Stimulated activated CD4-positive, alpha-beta T cell treated with anti-CD3 and anti-CD28 coated beads, Interleukin-12 subunit alpha, Interleukin-12 subunit beta, amount 100 ng/mL, for 48 hours (primary cell): ENCODE measurements at places on chromosomes 2 and 18.

GRCh38 chr2:148282201-148282600 lies 261.3 kb downstream of the MBD5 start:
- DNase-seq: no peak

DNA sequence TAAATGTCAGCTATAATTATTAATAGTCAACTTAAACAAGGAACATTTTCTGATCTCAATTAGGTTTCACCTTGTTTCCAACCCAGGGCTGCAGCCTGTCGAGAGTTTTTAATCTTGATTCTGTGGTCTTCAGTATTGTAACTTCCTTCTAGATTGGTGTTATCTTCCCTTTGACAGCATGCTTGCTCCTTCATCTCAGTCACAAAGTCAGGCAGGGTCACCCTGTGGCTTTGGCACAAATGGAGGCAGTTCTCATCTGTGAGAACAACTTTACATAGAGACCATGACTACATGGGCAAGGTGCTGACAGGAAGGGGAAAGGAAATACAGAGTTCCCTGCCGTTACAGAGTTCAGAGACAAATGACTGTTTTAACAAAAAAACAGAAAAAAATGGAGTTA lies 50.5 kb downstream of the HNRNPLL start:
- DNase-seq: no peak

DNA sequence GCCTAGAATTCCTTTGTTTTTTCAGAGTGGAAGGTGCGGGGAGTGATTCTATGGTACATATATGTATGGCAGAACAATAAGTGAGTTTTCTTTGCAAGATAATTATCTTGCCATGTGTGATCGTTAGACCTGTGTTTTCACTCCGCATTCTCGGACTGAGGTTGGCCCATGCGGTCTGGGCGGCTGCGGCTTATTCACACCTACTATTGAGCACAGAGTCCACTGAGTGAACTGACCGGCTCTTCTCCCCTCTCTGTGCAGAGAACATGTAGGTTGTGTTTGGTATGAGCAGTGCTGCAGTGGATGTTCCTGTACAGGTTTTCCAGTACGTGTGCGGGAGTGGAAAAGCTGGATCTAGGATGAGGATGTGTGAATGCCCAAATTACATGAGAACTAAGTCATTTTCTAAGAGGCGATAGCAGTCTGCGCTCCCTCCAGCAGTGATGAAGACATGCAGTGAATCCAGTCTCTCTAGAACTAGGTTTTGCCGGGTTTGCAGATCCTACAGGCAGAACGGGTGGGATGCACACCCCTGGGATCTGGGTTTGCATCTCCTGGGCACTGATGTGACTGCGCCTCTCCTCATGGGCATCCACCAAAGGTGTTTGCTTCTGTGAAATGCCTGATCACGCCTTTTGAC lies 27.1 kb downstream of the MTERF4 start:
- DNase-seq: no peak

DNA sequence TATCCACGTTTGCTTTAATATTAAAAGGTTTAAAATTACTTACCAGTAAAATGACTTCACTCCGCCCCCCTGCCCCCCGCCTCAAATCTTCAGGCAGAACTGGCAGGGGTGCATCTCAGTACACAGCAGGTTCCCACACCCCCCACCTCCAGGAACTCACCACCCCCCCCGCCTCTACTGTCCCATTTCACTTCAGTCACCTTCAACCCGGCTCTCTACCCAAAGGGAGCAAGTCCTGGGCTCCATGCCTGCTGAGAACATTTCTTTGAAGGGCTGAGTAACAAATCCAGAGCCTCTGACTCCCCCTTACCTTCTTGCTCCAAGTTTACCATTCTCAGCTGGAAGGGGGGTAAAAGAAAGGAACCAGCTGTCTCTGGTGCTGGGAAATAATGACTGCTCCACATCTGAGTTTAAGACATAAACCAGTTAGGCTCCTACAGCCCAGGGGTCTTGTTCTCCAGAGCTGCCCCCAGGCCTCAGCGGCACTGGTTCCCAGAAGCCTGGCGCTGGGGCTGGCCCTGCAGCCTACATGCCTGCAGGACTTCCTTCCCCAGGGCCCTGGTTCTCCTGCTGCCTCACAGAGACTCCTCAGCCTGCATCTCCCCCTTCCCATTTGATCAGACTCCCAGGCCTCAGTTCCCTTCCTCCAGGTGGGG lies 42.8 kb downstream of the DNMT3A start:
- DNase-seq: no peak

DNA sequence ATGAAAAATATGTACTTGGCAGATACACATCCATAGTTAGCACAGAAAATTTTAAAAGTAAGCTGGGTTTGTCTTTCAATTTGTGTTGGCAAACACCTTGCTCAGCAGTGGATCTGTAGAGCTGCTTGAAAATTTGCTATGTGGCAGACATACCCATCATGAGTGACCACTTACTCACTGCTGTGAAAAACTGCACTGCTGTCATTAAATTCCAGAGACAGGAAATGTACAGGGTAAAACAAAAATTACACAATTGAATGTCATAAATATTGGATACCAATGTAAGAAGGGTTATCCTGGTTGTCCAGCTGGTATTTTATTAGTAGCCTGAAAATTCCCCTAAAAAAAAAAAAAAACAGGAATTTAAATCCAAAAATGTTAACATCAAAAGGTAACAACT lies 24.5 kb downstream of the NIF3L1 start:
- DNase-seq: no peak

- DNase-seq: no peak
These were observed 182.6 kb downstream of the ZNF804A start for GRCh38 chr2:184780944-184781343.

DNA sequence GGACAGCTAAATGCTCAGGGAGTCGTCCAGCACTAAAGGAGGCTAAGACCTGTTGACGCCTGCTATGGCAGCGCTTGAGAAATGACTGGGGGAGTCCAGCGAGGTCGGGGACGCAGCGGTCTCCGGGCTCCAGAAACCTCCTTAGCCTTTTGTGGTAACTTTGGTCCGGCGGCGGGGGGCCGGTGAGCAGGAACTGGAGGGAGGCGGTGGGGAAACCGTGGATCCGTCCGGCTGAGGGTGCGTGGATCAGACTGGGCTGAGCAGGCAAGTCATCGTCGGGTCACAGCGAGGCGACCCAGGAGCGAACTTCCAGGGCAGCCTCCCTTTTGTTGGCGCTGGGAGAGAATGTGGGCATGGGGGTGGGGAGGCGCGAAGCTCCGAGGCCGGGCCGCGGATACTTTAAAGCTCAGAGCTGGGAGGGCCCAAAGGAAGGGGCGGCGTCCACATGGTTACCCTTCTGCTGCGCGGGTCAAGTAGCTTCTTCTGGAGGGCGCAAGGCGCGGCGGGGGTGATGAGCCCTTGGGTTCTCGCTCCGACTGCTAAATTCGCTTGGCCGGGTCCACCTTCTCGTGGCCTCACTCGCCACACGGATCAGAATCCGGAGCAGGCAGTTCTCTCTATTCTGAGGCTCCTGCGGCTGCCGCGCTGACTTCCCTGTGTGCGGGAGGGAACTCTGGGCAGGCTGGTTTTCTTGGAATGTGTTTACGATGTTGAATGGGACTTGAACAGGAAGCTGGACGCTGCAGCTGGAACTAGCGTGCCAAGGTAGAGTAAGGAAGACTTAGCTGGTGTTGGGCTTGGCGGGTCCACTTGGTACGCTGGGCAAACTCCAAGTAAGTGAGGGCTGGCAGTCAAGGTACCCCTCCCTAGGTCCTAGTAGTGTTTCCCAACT lies 920 bp downstream of the GULP1 start:
- DNase-seq: no peak

GRCh38 chr2:97992836-97993825 lies 2.6 kb downstream of the TMEM131 start:
- no peak for DNase-seq

GRCh38 chr18:69789794-69790193 lies 157.9 kb downstream of the CD226 start:
- no peak for DNase-seq
